CD4-positive, alpha-beta T cell treated with Interleukin-15 for 4 hours (primary cell): ENCODE measurements at places on chromosomes 16 and 17.

- DNase-seq: no peak
These were observed 30.1 kb downstream of the NDEL1 start for GRCh38 chr17:8465759-8466158.

DNA sequence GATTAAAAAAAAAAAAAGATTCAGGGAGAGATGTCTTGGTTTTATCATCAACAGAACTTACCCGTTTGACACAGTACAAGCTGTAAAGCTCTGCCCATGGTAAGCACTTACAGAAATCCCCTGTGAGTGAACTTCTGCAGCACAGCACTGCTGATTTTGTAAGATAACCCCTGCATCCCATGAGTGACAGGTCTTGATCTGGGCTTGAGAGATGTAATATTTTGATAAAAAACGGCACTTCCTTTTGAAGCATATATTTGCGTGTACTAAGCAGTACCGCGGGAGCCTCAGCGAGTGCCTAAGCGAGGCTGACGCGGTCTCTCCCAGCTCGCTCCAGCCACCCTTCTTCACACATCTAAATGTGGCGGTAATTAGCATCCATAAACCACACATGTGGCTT is 50.5 kb downstream of the IKZF3 start:
- DNase-seq: peak; percentile 84

DNA sequence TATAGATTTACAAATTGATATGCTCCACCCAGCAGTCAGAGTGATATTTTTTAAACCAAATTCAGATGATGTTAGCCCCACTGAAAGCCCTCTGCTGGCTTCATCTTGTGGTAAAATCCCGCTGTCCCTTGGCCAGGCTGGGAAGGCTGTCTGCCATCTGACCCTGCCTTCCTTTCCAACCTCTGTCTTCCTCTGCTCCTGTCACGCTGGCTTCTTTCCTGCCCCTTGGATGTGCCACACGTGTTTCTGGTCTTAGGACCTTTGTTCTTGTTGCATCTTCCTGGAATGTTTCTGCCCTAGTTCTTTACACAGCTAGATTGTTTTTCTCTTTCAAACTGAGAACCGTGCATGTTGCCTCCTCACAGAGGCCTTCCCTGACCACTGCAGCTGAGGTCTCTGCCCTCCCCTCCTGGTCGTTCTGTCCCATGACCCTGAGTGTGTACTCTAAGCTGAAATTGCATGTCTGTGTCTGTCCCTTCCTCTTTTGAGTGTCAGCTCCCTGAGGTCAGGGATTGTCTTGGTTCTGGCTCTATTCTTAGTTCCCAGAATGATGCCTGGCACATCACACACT is 11.4 kb downstream of the NT5M start:
- no peak for DNase-seq

DNA sequence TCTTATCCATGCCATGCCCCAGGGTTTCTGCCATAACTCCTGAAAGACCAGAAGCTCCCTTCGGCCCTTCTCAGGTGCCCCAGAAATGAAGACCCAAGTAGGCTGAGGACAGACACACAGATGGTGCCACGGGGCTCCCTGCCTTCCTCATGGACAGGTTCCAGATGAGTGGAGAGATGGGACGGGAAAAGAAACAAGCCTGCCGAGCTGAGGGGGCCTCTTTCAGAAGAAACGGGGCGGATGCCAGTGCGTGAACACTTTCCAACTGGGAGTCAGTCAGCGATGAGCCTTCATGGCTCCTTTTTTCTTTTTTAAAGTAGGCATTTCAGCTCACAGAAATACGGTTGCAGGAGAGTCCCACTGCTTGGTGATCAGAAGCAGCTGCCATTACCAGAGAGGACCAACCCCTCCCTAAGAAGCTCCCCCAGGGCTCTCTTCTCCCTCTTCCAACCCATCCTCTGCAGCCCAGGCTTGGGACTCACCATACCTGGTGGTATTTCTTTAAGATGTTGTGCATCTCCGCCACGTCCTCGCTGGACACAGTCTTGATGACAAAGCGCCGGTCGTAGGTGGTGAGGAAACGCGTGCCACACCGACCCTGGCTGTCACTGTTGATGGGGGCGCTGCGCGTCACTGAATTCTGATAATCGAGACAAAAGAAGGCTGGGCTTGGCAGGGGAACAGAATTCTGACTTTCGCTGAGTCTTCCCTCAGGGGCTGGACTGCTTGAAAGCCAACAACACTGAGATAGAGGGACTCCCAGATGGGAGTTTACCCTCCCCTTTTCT is 19.2 kb downstream of the PIP4K2B start:
- no peak for DNase-seq

GRCh38 chr17:57138956-57139576 is 54.0 kb downstream of the AKAP1 start:
- DNase-seq: no peak

- DNase-seq: no peak
These were observed 20.0 kb upstream of the RNF135 start for GRCh38 chr17:30950669-30951399.

- no peak for DNase-seq
These were observed 30.9 kb downstream of the SALL1 start for GRCh38 chr16:51119973-51120729.

DNA sequence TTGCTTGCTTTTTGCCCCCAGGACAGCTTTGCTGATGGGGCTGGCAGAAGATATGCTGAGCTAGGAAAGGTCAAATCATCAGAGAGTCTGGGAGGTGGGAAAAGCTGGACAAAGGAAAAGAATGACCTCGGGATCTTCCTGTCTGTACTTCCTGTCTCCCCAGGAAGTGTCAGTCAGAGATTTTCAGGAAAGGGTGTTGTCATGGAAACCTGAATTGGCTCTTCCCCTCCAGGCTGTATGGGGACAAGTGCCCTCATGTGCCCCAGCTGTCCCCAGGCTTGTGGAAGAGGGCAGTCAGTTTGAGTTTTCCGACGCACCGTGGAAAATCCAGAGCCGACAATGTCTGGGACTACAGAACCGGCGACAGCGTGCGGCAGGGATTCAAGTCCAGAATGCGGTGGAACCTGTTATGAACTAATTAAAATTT is 122.7 kb upstream of the ZFHX3 start:
- no peak for DNase-seq

GRCh38 chr16:50160495-50161164 is 7.5 kb downstream of the TENT4B start:
- no peak for DNase-seq

GRCh38 chr17:43219746-43220380 is 8.2 kb downstream of the TMEM106A start:
- DNase-seq: no peak

GRCh38 chr16:88790312-88791211 is 5.5 kb upstream of the PIEZO1 start:
- peak; percentile 47 for DNase-seq

- no peak for DNase-seq
These were observed 16.0 kb upstream of the CDRT4 start for GRCh38 chr17:15483431-15483830.

DNA sequence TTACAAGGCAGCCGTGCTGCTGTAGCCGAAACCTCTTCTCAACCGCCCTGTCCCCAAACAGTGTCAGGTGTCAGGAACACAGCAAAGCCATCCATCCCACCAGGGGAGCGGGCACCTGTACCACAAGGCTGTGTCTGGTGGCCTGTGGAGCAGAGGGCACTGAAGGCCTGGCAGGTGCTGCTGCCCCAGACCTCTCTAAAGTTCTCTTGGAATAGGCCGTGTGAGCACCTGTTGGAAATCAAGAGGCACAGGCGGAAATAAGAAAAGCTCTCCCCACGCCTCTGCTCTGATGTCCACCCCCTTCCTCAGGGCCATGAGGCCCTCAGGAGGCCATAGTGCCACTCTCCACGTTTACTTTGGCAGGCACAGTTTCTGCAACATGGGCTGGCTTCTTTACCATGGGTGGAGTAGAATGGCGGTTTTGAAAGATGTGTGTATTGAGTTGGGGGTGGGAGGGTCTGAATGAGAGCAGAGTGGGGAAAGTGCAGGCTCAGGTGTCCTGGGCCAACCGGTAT is 99.9 kb upstream of the ZNF750 start:
- no peak for DNase-seq
